ENCODE measurements at places on chromosomes 11 and 22.

DNA sequence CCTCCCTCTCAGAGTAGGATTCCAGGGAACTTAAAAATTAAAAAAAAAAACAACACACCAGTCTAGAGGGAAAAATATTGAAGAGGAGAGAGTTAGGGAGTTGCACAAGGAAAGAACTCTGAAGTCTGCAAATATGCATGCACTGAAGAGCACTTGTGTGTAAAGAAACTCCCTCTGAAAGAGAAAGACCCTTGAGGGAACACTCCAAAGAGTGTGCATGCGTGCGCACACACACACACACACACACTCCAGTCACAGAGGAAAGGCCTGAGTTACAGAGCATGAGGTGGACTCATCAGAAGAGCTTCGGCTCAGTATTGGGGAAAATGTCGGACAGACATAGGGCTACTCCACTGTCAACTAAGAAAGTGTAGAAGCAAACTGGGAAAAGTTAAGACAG lies 30.1 kb downstream of the GGTLC2 start:
- DNase-seq = no peak

DNA sequence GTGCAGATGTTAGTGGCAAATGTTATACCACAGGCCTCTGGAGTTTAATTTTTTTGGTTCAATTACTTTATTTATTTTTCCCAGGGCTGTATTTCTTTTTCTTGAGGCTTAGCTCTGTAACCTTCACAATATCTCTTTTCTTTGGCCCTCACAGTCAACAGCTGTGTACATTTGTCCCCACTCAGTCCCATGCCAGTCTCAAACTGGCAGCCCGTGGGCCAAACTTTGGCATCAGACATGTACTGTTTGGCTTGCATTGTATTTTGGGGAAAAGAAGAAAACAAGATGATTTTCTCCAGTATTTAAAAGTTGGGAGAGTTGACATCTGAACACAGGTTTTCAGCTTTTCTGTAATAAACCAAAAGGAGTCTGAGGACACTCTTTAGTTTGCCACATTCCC lies 87.1 kb downstream of the PRR5L start:
- no peak for DNase-seq

DNA sequence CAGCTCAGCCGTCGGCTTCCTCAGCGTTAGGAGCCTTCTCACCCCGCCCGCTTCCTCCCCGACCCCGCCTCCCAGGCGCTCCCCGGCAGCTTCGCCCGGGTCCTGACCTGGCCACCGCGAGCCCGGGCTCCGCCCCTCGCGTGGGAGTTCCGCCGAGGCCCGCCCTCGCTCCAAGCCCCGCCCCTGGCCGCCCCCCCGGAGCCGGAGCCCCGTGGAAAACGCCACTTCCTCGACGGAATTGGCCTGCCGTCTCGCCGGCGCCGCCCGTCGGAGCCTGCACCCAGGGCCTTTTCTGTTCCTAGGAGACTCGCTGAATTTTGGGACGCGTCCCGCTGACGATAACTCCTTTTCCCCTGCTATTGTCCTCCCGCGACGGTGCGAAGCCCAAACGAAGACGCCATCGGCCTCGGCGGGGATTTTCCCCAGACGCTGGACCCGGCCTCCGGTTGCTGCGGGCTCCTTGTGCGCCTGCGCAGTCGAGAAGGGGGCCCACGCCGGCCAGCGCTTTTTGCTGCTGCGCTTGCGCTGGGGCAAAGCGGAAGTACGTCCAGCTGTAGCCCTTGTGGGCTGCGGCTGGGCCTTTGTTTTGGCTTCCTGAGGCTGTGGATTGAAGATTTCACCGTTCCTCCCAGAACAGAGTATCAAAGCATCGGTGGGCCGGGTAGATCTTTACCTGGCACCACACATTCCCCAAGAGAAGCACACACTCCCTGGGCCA lies 10.0 kb downstream of the RELA start:
- peak; percentile 85 for DNase-seq

- DNase-seq = no peak
Measured at GRCh38 chr11:27693398-27693797, 6.9 kb downstream of the BDNF start.

DNA sequence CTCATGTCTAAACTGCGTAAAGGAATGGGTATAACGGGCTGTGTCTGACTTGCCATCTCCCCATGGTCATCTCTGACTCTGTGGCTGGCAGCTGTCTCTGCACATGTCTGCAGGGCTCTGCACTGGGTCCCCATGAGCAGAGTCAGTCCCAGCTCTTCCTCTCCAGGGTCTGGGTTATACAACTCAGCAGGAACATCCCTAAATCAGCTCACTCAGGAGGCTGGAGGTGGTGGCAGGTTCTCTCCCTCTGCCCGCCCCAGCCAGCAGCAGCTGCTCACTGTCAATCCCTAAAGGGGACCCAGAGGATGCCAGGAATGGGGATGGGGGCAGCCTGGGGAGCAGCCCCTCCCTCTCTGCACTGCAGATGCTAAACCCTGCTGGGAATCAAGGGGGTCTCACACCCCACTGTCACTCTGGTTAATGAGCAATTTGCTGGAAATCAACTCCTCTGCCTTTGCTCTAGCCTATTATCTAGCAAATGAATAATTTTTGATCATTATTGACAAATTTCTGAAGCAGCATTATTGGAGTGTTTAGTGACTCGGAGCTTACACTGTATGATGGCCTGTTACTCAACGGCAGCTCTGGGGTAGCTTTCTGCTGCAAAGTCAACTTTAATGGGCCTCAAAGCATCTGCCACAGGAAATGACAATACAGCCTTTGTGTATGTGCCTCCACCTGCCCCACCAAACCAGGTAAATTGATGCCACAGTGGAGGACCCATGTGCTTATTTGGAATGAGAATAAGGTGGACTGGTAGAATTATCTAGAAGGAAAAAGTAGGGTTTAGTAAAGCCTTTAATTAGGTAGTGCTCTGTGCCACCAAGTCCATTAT lies 55.7 kb upstream of the SHANK2 start:
- no peak for DNase-seq

GRCh38 chr11:17786824-17787525 lies 52.4 kb downstream of the KCNC1 start:
- no peak for DNase-seq

GRCh38 chr11:10225553-10225952 lies 68.5 kb downstream of the SBF2 start:
- DNase-seq = no peak

- DNase-seq = peak; percentile 33
Measured at GRCh38 chr22:49827853-49828598, at the start of gene BRD1. Gene BRD1 (minus strand): TSS chr22:49827873. CDS start chr22:49824317, 3,556 bp downstream.

DNA sequence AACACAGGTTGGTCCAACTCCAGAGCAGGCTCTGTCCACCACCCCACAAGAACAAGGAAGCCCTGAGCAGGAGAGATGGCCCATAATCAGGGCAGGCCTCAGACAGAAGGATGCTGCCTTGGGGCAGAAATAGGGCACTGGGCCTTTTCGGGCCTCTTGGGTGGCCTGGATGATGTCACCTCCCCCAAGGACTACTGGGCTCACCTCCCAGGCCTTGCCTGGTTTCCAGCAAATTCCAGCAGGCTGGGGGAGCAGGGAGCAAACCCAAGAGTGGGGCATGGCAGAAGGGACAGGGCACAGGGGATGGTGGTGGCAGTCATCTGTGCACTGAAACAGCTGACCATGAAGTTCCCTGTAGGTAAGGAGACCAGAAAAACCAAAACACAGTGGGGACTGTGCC lies 5.3 kb upstream of the NAA40 start:
- DNase-seq = no peak

DNA sequence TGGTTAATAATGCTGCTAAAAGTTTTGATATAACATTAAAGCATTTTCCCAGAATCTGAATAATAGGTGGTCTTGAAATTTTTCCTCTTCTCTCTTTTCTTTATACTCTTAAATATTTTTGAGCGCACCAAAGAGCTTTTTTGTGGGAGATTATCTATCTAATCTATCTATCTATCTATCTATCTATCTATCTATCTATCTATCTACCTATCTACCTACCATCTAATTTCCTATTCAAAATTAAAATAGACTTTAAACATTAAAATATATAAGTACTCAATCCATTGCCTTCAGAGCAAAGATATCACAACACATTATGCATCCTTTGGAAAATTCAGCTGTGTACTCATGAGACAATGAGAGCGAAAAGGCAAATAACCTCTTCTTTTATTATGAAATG lies 55.8 kb downstream of the ELMOD1 start:
- no peak for DNase-seq

GRCh38 chr11:80083531-80083951 lies 642.7 kb upstream of the TENM4 start:
- peak; percentile 50 for DNase-seq

DNA sequence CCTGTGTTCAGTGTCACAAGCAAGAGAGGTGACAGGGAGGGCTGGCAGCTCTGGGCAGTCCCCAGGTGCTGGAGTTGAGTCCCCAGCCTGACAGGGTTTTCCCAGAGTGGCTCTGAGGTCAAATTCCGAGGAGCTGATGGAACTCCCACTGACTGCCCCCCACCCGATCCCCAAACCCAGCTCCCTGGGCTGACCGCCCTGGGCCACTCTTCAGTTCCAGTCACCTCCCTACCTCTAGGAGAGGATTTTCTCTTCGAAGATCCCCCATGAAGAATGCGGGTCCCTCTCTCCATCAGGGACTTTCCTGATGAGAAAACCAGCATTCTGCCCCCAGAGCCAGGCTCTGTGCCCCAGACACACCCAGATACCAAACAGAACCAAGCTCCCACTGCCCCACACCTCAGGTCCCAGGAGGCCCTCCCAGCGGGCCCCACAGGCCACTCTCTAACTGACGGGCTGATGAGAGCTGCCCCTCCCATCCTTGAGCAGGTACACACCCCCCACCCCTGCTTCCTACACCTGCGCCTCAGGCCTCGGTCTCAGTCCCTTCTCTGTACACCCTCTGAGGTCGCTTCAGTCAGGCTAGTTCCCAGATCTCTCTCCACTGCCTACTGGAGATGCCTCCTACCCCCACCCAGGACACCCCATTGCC lies 12.1 kb upstream of the RAC2 start:
- DNase-seq = no peak

GRCh38 chr22:30212363-30212995 lies 34.1 kb downstream of the LIF start:
- peak; percentile 97 for DNase-seq

- DNase-seq = no peak
Measured at GRCh38 chr22:29225422-29226090, 19.9 kb downstream of the EMID1 start.

- no peak for DNase-seq
Measured at GRCh38 chr11:84136926-84137325, 850.8 kb upstream of the CCDC90B start.

DNA sequence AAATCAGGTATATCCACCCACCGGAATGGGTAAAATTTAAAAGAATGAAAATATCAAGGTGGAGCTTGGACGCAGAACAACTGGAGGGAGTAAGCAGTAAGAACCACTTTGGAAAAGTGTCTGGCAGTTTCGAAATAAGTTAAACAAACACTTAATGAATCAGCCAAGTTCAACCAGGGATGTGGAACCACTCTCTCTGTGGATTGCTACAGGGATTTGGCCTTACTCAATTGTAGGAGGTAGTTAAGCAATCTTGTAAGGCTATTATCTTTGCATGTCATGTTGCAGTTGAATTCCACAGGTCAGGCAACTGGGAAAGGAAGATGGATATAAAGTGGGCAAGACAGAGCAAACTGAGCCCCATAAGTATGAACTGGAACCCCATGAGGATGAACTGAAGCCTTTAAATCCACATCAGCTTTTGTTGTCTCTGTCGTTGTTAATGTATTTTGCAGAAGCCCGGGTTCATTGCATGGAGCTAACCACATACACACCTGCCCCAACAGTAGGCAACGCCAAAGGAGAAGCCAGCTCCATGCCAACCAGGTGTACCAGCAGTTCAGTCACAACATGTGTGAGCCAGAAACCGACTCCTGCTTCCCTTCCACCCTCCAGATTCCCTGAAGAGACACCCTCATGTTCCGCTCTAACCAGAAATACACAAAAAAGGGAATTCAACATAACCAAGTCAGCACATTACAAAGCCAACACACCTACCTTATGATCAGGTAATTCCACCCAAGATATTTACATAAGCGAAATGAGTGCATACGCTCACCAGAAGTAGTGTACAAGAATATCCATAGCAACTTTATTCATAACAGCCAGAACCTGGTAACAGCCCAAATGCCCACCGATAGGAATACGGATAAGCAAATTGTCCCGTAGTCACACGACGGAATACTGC lies 8.0 kb upstream of the SLC43A3 start:
- DNase-seq = peak; percentile 40

All from Caki2 (cell line).